ENCODE measurements at places on chromosomes 6 and 20. TPM values are rescaled to one million over a fixed set of nuclear protein-coding genes. Genes with fewer than 3 reads are reported as not detected.
A peak's percentile ranks its signal among the peaks of the same experiment; 100 is the strongest.

The ZC2HC1B gene
- total RNA-seq = not detected

The PRL gene
- total RNA-seq = not detected

The MEI4 gene
- total RNA-seq = not detected

The GABRR1 gene
- not detected for total RNA-seq

- H3K27ac ChIP-seq = no peak overlapping the region
- no peak overlapping the region for H3K4me3 ChIP-seq
- peak; percentile 38 for DNase-seq
- H3K36me3 ChIP-seq = peaks cover 10% of the 10 kb centered on the region
- peaks cover 46% of the 10 kb centered on the region for H3K4me1 ChIP-seq
- peaks cover 47% of the 10 kb centered on the region for H3K27me3 ChIP-seq
These were observed 45.6 kb upstream of the SLC9A8 start for GRCh38 chr20:49766979-49767521.

DNA sequence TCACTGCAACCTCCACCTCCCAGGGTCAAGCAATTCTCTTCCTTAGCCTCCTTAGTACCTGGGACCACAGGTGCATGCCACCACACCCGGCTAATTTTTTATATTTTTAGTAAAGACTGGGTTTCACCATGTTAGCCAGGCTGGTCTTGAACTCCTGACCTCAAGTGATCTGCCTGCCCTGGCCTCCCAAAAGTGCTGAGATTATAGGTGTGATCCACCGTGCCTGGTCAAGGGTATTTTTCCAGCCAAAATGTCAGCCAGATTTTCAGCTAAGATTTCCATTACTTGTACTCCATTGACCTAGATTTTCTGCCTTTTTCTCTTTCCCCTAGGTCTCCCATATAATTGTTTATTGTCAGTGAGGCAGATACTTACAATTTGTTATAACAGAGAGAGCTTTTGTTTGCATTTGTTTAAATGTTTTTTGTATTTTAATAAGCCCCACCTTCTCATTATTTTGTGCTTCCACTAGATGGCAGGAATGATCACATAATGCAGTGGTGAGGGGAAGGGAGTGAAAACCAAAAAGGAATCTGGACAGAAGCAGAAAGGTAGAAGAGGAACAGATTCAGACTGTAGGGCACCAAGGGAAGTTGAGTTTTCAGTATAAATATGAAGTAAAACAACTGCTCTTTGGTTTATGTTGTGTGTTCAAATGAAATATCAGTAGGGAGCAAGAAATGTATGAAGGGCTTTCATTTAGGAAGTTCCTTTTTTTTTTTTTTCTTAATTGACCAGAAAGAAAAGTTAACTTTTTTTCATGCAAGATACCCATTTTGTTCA is 29.7 kb downstream of the RPF2 start:
- no peak overlapping the region for H3K4me3 ChIP-seq
- DNase-seq = no peak
- H3K4me1 ChIP-seq = peaks cover 4% of the 10 kb centered on the region
- H3K27ac ChIP-seq = no peak overlapping the region

- no peak for DNase-seq
- H3K4me1 ChIP-seq = peaks cover 43% of the 10 kb centered on the region
- no peaks in the 10 kb centered on the region for H3K27me3 ChIP-seq
- peak overlapping the region; percentile 61 for H3K27ac ChIP-seq
These were observed 101.6 kb downstream of the ATXN1 start for GRCh38 chr6:16659466-16660156.

DNA sequence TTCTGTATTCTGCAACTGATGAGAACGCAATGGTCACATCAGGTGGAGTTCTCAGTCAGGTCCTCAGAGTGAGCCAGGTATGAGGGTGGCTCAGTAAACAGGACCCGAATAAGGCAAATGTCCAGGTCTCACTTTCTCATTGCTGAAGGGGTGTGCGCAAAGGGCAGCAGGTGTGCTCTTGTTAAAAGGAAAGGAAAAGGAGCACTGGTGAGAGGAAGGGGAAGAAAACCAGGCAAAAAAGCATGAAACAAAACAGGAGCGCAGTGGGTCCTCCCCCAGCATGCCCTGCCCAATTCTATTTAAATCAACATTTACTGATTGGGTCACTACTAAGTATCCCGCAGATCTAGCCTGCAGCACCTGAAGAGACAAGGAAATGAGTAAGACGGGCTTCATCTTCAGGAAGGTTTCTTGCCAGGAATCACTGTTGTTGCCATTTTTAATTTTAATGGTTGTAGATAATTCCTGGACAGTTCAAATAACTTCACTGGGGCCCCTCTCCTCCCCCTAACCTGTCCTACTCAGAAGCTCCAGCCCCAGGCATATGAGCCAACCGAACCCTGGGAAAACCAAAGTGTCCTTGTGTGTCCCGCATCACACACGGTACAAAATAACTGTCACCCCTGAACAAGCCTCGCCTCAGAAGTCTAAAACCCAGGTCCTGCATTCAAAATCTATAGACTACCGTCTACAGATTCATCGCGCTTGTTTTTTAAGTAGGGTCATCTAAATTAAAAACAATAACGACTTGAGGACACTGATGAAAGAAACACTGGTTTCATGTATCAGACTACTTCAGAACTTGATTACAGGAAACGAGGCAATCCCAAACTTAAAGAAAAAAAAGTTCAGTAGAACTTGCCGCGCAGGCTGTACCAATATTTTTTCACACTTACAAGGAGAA is 980 bp downstream of the MBOAT1 start:
- H3K27me3 ChIP-seq = peaks cover 6% of the 10 kb centered on the region
- H3K27ac ChIP-seq = peak overlapping the region; percentile 83

DNA sequence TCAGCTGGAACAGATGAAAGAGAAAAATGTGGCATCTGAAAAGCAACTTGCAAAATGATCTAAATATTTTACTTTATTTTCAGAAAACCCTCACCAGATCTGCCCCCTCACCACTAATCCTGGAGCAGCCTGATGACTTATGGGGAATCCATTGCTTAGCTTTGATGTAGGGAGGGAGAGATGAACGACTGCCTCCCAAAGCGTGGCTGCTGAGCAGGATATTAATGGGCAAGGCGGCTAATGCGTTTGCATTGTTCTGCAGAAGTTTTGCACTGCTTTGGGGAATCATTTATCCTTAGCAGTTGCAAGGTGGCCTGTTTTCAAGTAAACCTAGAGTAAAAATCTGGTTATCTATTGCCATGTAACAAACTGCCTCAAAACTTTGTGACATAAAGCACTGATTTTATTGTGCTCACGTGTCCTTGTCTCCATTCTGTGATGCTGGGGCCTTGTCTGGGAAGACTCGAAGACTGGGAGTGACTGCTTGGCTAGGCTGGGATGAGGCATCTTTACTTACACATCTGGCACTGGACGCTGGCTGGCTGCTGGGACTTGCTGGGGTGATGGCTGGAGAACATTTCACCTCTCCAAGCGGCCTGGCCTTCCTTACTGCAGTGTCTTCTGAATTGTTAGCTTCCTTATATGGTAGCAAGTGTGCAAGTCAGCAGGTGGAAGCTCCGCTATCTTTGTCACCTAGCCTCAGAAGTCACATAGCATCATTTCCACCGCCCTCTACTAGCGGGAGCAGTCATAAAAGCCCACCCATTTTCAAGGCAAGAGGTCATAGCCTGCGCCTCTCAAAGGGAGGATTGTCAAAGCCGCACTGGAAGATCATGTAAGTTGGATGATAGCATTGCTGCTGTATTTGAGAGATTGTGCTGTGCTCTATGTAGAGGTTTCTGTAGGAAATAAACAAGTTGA is 313.2 kb downstream of the NRN1 start:
- H3K4me1 ChIP-seq = peaks cover 13% of the 10 kb centered on the region
- no peaks in the 10 kb centered on the region for H3K27me3 ChIP-seq
- no peak overlapping the region for H3K27ac ChIP-seq
- no peak for DNase-seq
- no peak overlapping the region for H3K4me3 ChIP-seq
- peaks cover 11% of the 10 kb centered on the region for H3K36me3 ChIP-seq

DNA sequence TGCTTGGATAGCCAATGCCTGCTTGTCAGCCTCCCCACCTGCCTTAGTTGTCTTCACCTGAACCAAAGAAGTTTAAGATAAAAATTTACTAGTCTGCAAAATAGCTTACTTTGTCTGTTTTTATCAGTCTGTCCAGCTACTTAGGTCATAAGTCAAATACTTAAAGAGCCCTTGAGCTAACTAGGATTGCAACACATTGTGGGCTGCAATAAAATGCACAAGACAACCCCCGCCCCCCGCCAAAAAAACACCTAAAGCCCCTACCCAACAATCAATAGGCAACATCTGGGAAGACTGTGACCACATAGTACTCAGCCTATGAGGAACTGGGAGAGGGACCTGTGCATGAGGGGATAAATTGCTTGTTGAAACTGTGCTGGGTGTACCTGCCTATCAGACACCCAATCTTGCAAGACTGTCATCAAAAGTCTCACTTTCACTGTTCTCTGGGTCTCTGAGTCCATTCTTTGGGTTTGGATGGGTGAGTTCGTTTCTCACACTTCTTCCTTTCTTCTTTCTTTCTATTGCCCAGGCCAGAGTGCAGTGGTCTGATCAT is 27.3 kb upstream of the ABCC10 start:
- no peak for DNase-seq
- H3K36me3 ChIP-seq = no peaks in the 10 kb centered on the region
- peaks cover 42% of the 10 kb centered on the region for H3K27me3 ChIP-seq
- H3K27ac ChIP-seq = no peak overlapping the region
- H3K4me3 ChIP-seq = no peak overlapping the region
- H3K4me1 ChIP-seq = peaks cover 3% of the 10 kb centered on the region

- H3K27ac ChIP-seq = no peak overlapping the region
- H3K4me1 ChIP-seq = peaks cover 9% of the 10 kb centered on the region
- H3K4me3 ChIP-seq = no peak overlapping the region
These were observed 67.3 kb downstream of the MDGA1 start for GRCh38 chr6:37630281-37630799.

DNA sequence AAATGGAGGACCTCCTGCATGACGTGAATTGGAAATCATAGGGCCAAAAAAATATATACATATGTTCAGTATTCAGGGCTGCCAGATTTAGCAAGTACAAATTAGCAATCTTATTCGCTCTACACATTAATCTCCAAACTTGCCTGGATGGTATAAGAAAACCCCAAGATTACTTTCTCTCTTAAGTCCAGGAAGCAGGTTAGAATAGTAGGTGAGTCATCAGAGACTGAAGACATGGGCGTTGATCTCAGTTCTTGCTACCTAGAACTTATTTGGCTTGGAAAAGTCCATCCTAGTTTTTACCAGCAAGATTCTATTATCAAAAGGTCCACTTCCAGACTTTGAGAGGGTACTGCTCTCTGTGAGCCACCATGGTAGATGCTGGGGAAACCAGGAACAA is 47.4 kb downstream of the GPR63 start:
- DNase-seq = no peak
- no peaks in the 10 kb centered on the region for H3K36me3 ChIP-seq
- H3K27ac ChIP-seq = no peak overlapping the region
- peaks cover 7% of the 10 kb centered on the region for H3K4me1 ChIP-seq
- no peak overlapping the region for H3K4me3 ChIP-seq

GRCh38 chr6:129130106-129130505 is 247.2 kb downstream of the LAMA2 start:
- H3K27me3 ChIP-seq = peaks cover 2% of the 10 kb centered on the region
- no peak overlapping the region for H3K4me3 ChIP-seq
- H3K27ac ChIP-seq = no peak overlapping the region
- no peak for DNase-seq
- H3K4me1 ChIP-seq = no peaks in the 10 kb centered on the region
- H3K36me3 ChIP-seq = no peaks in the 10 kb centered on the region

DNA sequence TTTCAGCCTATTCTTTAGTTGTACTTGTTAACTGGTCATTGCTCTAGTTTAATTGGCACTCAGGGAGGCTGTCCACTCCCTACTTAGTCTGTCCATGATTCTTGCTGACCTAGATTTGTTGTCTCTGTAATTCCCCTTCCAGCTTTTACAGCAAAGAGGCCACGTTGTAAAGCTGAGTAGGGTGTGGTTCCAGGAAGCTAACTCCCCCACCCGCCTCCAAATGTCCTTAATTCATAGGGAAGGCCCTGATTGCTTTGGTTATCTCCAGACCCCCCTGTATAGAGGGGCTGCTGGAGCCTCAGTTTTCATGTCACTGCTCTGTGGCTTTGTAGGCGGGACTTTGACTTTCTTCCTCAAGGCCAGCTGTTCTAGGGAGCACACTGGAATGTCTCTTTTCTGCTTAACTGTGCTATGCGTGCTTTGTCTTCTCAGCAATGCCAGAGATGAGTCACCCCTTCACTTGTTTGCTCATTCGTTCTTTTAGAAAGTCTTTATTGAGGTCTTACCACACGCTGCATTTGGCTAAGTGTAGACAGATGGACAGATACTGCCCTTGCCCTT is 175.1 kb upstream of the JAG1 start:
- no peaks in the 10 kb centered on the region for H3K27me3 ChIP-seq
- no peak overlapping the region for H3K4me3 ChIP-seq
- DNase-seq = no peak
- no peaks in the 10 kb centered on the region for H3K4me1 ChIP-seq
- H3K36me3 ChIP-seq = no peaks in the 10 kb centered on the region
